Activated naive CD4-positive, alpha-beta T cell treated with anti-CD3 and anti-CD28 coated beads for 36 hours (primary cell): ENCODE measurements at places on chromosomes 2 and 18. TPM values are rescaled to one million over a fixed set of nuclear protein-coding genes. Genes with fewer than 3 reads are reported as not detected.

GRCh38 chr2:112085375-112085730 lies 30.3 kb downstream of the TMEM87B start:
- H3K27ac ChIP-seq: no peak overlapping the region
- peaks cover 55% of the 10 kb centered on the region for H3K36me3 ChIP-seq
- H3K4me1 ChIP-seq: no peaks in the 10 kb centered on the region
- no peak for DNase-seq

- H3K27me3 ChIP-seq: peaks cover 53% of the 10 kb centered on the region
- H3K27ac ChIP-seq: no peak overlapping the region
- H3K4me1 ChIP-seq: peaks cover 5% of the 10 kb centered on the region
- H3K36me3 ChIP-seq: no peaks in the 10 kb centered on the region
Observed at GRCh38 chr2:9207641-9208311, 1.2 kb downstream of the ASAP2 start.

DNA sequence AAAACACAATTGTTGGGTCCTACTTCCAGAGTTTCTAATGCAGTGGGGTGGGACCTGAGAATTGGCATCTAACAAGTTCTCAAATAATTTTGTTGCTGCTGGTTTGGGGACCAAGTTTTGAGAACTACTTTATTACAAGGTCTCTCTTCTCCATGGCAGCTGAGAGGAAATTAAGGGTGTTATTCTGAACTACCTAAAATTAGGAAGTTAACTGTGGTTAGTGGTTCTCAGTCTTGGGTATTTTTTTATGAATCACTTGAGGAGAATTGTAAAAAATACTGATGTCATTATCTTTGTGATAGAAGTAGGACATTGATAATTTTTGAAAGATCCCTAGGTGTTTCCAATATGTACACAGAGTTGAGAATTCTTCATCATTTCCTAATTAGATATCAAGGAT lies 210.2 kb downstream of the MC4R start:
- no peak overlapping the region for H3K4me3 ChIP-seq
- H3K36me3 ChIP-seq: no peaks in the 10 kb centered on the region
- no peaks in the 10 kb centered on the region for H3K4me1 ChIP-seq
- DNase-seq: no peak

GRCh38 chr2:44941551-44942234 lies at the start of gene SIX3:
Gene SIX3 (plus strand): TSS chr2:44941702. CDS start chr2:44942105, 403 bp downstream.
- H3K4me3 ChIP-seq: peak within 1 kb of the TSS; percentile 74
- H3K36me3 ChIP-seq: no peaks in the 10 kb centered on the region
- peak; percentile 66 for DNase-seq
- peaks cover 77% of the 10 kb centered on the region for H3K27me3 ChIP-seq

DNA sequence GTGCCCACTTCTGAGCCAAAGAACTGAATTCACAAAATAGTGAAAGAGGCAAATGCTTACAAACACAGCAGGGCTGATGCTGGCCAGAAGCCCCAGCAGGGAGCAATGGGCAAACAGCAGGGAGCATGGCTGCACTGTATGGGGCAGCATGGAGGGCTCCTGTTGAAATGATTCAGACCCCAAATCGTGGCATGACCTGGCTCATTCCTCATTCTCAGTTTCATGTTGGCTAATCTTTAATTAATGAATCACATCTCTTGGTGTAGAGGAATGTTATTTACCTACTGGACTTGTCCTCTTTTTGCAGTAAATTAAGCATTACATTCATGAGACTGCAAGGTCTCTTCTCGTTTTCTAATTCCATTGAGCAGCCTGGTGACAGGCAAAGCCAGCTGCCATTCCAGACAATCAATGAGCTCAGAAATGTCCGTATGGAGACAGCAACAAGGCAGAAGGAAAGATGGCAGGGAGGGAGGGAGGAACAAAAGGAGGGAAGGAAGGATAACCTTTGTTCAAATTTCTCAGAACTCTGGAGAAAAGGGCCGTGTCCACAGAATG lies 84.9 kb upstream of the ST8SIA3 start:
- DNase-seq: no peak
- H3K4me1 ChIP-seq: no peaks in the 10 kb centered on the region
- H3K27me3 ChIP-seq: peaks cover 6% of the 10 kb centered on the region
- no peaks in the 10 kb centered on the region for H3K36me3 ChIP-seq
- H3K4me3 ChIP-seq: no peak overlapping the region
- H3K27ac ChIP-seq: no peak overlapping the region

DNA sequence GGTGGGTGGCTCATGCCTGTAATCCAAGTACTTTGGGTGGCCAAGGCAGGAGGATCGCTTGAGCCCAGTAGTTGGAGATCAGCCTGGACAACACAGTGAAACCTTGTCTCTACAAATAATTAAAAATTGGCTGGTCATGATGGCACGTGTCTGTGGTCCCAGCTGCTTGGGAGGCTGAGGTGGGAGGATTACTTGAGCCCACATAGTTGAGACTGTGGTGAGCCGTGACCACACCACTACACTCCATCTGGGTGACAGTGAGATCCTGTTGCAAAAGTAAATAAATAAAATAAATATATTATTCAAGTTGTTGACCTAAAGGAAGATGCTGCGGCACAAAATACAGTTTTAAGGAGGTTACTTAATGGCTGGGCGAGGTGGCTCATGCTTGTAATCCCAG lies 72.7 kb downstream of the LAMA3 start:
- no peak for DNase-seq
- no peaks in the 10 kb centered on the region for H3K4me1 ChIP-seq
- H3K27ac ChIP-seq: no peak overlapping the region

- DNase-seq: no peak
- H3K4me3 ChIP-seq: no peak overlapping the region
- peaks cover 19% of the 10 kb centered on the region for H3K27me3 ChIP-seq
- H3K4me1 ChIP-seq: no peaks in the 10 kb centered on the region
Observed at GRCh38 chr2:215218587-215219577, 80.5 kb upstream of the ABCA12 start.

DNA sequence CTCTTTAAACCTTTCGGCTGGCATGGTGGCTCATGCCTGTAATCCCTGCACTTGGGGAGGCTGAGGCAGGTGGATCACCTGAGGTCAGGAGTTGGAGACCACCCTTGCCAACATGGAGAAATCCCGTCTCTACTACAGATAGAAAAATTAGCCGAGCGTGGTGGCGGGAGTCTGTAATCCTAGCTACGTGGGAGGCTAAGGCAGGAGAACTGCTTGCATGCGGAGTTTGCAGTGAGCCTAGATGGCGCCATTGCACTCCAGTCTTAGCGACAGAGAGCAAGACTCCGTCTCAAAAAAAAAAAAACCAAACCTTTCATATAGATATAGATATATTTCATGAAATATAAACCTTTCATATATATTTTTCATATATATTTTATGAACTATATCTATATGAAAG lies 864.7 kb downstream of the TRIB2 start:
- no peaks in the 10 kb centered on the region for H3K36me3 ChIP-seq
- H3K4me3 ChIP-seq: no peak overlapping the region
- H3K4me1 ChIP-seq: no peaks in the 10 kb centered on the region
- no peaks in the 10 kb centered on the region for H3K27me3 ChIP-seq
- no peak for DNase-seq
- no peak overlapping the region for H3K27ac ChIP-seq

GRCh38 chr2:44649381-44649780 lies 287.6 kb downstream of the CAMKMT start:
- no peaks in the 10 kb centered on the region for H3K4me1 ChIP-seq
- H3K27ac ChIP-seq: no peak overlapping the region
- no peak overlapping the region for H3K4me3 ChIP-seq
- no peaks in the 10 kb centered on the region for H3K27me3 ChIP-seq
- H3K36me3 ChIP-seq: no peaks in the 10 kb centered on the region
- no peak for DNase-seq

GRCh38 chr18:59426855-59427254 lies 67.8 kb upstream of the LMAN1 start:
- H3K36me3 ChIP-seq: no peaks in the 10 kb centered on the region
- H3K4me3 ChIP-seq: no peak overlapping the region
- H3K27me3 ChIP-seq: no peaks in the 10 kb centered on the region
- no peak for DNase-seq
- H3K4me1 ChIP-seq: no peaks in the 10 kb centered on the region

DNA sequence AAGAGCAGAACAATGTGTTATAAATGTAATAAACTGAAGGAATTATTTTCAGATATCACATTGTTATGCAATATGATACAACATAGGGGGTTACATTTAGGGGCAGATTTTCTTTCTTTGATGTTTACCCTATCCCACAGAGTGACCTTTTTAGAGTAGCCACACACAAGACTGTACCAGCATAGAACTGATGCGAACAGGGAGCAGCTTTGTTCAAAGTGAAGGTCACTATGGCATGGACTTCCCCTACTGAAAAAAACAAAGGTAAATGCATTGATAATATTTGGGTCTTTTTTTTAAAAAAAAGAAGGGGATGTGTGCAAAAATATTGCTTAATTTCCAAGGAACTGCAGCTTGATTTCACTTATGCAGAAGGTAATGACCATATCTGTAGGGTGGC lies 1354.9 kb downstream of the SUCLG1 start:
- H3K36me3 ChIP-seq: no peaks in the 10 kb centered on the region
- H3K27me3 ChIP-seq: no peaks in the 10 kb centered on the region
- no peak overlapping the region for H3K27ac ChIP-seq
- DNase-seq: no peak
- no peak overlapping the region for H3K4me3 ChIP-seq

DNA sequence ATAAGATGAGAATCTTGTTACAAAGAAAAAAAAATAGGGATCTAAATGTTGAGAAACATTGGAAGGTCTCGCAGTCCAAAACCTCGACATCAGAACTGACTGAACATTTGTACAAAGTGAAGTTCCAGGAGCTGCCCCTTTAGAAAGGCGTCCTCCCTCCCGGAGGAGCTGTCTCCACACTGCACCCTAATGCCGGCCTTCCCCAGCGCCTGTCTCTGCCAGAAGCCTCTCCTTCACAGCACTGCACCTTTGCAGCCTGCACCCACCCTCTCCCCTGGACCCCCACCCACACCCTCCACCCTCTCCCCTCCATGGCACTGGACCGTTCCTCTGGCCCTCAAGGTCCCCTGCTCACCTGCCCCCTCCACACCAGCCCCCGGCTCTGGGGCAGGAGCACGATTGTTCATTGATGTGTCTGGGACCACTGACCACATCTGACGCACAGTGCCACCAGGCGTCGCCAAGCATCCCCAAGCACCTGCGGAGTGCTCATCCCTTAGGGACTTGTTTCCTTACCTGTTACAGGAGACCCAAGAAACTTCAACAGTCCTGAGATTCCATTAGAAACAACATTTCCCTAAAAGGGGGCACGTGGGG lies 90.3 kb upstream of the SNTG2 start:
- no peak overlapping the region for H3K4me3 ChIP-seq
- peaks cover 7% of the 10 kb centered on the region for H3K4me1 ChIP-seq
- DNase-seq: no peak
- no peaks in the 10 kb centered on the region for H3K36me3 ChIP-seq
- no peak overlapping the region for H3K27ac ChIP-seq
- H3K27me3 ChIP-seq: no peaks in the 10 kb centered on the region

GRCh38 chr18:13993730-13994129 lies 78.4 kb upstream of the MC2R start:
- H3K36me3 ChIP-seq: no peaks in the 10 kb centered on the region
- H3K27me3 ChIP-seq: no peaks in the 10 kb centered on the region
- no peak for DNase-seq
- no peak overlapping the region for H3K27ac ChIP-seq
- H3K4me3 ChIP-seq: no peak overlapping the region
- H3K4me1 ChIP-seq: no peaks in the 10 kb centered on the region

GRCh38 chr2:19111354-19111753 lies 247.1 kb downstream of the OSR1 start:
- DNase-seq: no peak
- H3K4me3 ChIP-seq: no peak overlapping the region
- H3K27me3 ChIP-seq: no peaks in the 10 kb centered on the region
- no peak overlapping the region for H3K27ac ChIP-seq
- no peaks in the 10 kb centered on the region for H3K36me3 ChIP-seq

- no peaks in the 10 kb centered on the region for H3K4me1 ChIP-seq
- DNase-seq: no peak
- no peak overlapping the region for H3K4me3 ChIP-seq
- no peak overlapping the region for H3K27ac ChIP-seq
- H3K27me3 ChIP-seq: peaks cover 17% of the 10 kb centered on the region
Observed at GRCh38 chr2:119586085-119586484, 41.8 kb downstream of the CFAP221 start.

DNA sequence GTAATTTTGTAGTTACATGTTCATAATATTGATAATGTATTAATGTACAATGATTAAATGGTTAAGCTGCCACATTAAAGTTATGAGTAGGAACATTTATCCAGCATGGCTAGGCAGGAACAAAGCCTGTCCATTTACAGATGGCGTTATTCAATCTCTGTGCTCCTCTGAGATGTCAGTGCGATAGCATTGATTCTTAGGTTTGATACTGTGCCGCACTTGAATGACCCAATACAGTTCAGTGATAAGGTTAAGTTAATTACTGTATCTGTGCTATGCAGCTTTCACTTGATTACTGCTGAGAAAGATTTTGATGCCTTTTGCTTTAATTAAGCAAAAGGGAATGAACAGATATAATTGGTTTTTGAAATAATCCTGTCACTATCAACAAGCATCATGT lies 111.8 kb downstream of the ZNF407 start:
- no peaks in the 10 kb centered on the region for H3K27me3 ChIP-seq
- H3K4me3 ChIP-seq: no peak overlapping the region
- peaks cover 8% of the 10 kb centered on the region for H3K36me3 ChIP-seq
- H3K27ac ChIP-seq: no peak overlapping the region
- H3K4me1 ChIP-seq: no peaks in the 10 kb centered on the region
- DNase-seq: no peak

DNA sequence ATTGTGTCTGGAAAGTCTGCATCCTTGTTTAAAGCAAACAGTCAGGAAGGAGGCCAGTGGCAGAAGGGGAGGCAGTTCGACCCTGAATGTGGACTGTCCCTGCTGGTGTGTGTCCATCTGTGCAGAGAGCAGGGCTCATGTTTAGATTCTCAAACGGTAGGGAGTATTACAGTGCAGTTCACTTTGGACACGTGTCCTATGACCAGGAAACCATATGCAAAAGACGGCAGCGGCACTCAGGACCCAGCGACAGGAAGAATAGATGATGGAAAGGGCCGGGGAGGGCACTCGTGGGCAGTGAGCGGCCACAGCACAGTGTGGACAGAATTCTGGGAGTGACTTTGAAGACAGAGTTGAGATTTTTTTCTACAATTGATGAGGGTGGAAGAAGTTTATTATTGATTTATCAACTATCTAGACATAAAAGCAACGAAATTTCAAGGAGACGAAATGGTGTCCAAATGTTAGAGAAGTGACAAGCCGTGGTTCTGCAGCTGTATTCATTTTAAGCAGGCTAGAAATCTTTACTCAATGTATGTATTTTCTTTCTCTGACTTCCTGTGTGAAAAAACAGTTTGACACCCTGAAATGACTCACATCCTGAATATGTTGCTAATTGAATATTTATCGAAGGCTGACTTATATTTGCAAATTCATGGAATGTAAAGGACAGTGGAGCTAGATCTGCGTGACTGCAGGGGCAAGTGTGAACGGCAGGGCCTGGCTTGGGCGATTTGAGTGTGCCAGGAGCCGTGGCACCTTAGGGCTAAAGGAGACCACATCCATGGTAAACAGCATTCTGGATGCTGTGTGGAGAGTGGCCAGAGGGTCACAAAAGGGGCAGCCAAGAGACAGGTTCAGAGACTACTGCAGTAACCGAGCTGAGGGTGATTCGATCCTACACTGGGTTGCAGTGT lies 214.2 kb downstream of the PTGR3 start:
- peaks cover 41% of the 10 kb centered on the region for H3K4me1 ChIP-seq
- peak; percentile 34 for DNase-seq
- no peaks in the 10 kb centered on the region for H3K27me3 ChIP-seq
- H3K36me3 ChIP-seq: peaks cover 16% of the 10 kb centered on the region

The DSC2 gene
- 0.02 TPM for total RNA-seq

The IRS1 gene
- total RNA-seq: 2.6 TPM

The B3GNT7 gene
- total RNA-seq: not detected

The FASTKD2 gene
- 21.4 TPM for total RNA-seq

The PARD6G gene
- total RNA-seq: 0.10 TPM

The RTN4 gene
- total RNA-seq: 76.4 TPM

The HNMT gene
- total RNA-seq: not detected

The TLX2 gene
- total RNA-seq: 0.10 TPM

The GGCX gene
- total RNA-seq: 17.5 TPM

The LONRF2 gene
- not detected for total RNA-seq

The TXNDC2 gene
- total RNA-seq: not detected

The SATB2 gene
- 0.44 TPM for total RNA-seq
